ENCODE measurements at places on chromosomes 4 and X.
A peak's percentile ranks its signal among the peaks of the same experiment; 100 is the strongest.

DNA sequence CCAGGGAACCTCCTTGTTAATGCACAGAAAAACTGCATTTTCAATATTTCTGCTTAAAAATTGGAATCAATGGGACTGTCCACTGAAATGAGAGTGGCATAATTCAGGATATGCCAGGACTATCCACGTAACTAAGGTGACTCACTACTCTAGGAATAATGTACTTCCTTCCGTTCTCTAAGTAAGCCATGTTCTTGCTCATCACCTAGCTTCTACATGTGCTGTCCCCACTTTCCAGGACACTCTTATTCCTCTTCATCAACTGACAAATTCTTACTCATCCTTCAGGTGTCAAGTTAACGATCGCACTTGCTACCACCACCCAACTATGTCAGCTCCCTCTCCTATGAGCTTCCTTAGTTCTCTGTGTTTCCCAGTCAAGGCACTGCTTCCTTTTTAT, 342.8 kb upstream of the F9 start:
- no peak for DNase-seq

DNA sequence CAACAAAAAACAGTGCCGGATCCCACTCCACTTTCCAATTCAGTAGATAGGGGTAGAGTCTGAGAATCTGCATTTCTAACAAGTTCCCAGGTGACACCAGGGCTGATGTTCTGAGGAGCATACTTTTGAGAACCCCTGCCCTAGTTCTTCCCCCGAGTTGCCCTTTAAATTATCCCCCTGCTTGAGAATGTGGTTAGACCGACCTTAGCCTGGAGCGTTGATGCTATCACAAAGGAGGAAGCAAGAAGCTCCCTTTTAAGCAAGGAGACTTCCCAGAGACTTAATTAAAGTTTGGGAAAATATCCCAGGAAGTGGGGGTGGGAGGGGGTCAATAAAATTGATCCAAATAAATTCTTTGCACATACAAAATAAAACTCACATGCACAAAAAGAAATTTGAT, 485.9 kb downstream of the SMARCA1 start:
- DNase-seq, result no peak

- DNase-seq, result no peak
Measured at GRCh38 chrX:135591871-135592270, 71.4 kb downstream of the INTS6L start.

GRCh38 chrX:108590496-108590895, 145.9 kb downstream of the IRS4 start:
- DNase-seq, result peak; percentile 41

GRCh38 chrX:72297953-72298730, 7.6 kb downstream of the CITED1 start:
- peak; percentile 50 for DNase-seq

GRCh38 chrX:139596068-139596467, 65.5 kb downstream of the F9 start:
- DNase-seq, result no peak

- DNase-seq, result no peak
Measured at GRCh38 chr4:96986816-96987215, 1146.9 kb downstream of the PDHA2 start.

DNA sequence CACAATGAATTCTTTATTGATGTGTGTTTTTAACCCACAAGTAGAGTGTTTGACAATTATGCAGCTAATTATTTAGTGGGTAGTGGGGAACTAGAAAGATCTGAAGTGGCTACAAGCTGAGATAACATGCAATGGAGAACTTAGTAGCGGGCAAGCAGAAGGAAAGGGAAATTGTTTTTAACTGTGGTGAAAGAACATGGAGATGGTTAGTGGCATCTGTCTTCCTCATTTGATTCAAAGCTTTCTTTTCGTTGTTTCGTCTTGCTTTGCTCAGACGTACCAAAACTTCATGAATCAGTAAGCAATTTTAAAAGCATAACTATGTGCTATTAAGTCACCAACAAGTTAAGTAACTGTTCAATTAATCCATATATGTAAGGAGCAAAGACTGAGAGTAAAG, 169.9 kb downstream of the BANK1 start:
- DNase-seq, result no peak

- no peak for DNase-seq
Measured at GRCh38 chrX:618761-619450, 11.7 kb upstream of the SHOX start.
